ENCODE measurements at places on chromosomes 16 and 17.

- DNase-seq = no peak
Measured at GRCh38 chr16:1667271-1667670, 10.8 kb upstream of the JPT2 start.

GRCh38 chr16:69187446-69188235, 677 bp downstream of the SNTB2 start:
- no peak for DNase-seq

- DNase-seq = no peak
Measured at GRCh38 chr16:67268136-67268579, 11.2 kb upstream of the PLEKHG4 start.

DNA sequence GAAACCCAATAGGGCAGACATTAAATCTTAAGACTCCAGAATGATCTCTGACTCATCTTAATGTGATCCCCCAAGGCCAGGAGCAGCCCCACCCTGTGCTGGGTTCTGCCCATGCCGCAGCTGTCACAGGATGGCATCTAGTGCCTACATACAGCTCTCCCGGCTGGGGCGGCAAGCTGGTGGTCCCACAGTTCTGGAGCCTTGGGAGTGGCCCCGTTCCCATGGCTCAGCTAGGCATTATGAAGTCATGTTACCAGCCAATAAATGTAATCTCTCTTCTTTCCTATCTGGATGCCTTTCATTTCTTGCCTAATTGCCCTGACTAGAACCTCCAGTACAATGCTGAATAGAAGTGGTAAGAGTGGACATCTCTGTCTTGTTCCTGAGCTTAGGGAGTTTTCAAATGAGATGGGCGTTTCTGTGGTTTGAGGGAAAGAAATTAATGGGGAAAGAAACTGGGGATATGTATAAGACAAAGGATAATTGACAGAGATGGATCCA, 95.7 kb upstream of the DNAH17 start:
- no peak for DNase-seq

DNA sequence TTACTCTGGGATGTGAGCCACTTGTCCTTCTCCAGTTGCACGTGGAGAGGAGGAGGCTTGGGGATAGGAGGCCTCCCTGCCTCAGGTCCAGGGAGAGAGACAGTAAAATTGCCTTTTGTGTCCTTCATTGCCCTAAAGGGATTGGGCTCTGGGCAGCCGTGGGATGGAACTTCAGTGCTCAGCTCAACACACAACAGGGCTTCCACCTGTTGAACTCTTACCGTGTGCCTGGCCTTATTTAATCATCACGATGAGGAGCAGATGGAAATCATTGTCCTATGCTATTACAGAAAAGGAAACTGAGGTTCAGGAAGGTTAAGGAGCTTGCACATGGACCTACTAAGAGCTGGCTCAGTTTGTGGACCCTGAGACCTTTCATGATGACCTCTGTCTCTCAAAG, 92.4 kb upstream of the CDC42EP4 start:
- DNase-seq = no peak

GRCh38 chr17:66190738-66191592, 968 bp downstream of the CEP112 start:
- no peak for DNase-seq

- DNase-seq = no peak
Measured at GRCh38 chr17:31534223-31534888, 142.9 kb downstream of the RAB11FIP4 start.

DNA sequence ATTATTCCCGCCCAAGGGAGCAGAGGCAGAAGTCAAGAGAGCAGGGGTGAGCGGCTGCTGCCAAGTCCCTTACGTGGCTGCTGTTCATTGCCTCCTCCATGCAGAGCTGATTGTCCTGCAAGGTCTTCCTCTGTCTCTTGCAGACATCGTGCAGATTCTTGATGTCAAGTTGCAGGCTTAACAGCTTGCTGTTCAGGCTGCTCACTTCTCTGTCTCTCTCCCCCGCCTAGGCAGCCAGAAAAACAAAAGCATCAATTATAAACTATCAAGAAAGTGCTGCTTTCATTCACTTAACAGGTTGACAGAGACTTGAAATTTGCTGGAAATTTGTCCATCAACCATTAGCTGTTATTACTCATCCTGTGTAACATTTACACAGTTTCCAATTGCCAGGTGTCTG, 7.3 kb downstream of the PMFBP1 start:
- no peak for DNase-seq

DNA sequence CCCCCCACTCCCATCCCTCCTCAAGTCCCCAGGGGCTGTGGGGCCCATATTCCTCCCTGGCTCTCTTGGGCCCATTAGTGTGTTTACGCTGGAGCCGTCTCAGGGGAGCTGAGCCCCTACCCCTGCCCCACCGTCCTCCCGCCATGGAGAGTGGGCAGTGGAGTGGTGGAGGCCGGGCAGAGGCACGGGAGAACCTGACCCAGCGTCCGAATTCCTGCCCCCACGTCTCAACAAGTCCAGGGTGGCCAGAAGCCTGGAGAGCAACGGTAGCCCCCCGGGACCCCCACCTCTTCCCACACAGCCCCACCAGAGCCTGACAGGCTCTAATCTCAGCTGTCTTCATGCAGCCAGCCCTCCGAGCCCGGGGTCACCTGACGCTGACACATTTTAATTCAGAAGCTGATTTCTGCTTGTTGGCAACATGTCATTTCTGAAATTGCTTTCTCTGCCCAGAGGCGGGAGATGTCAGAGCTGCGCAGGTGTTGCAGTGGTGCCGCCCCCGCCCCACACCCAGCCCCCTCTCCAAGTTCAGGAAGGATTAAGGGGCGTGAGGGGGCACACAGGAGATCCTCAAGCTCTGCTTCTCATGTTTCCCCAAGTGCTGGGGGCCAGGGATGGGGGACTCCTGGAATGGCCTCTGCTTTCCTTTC, 32.6 kb downstream of the WNT9B start:
- no peak for DNase-seq

DNA sequence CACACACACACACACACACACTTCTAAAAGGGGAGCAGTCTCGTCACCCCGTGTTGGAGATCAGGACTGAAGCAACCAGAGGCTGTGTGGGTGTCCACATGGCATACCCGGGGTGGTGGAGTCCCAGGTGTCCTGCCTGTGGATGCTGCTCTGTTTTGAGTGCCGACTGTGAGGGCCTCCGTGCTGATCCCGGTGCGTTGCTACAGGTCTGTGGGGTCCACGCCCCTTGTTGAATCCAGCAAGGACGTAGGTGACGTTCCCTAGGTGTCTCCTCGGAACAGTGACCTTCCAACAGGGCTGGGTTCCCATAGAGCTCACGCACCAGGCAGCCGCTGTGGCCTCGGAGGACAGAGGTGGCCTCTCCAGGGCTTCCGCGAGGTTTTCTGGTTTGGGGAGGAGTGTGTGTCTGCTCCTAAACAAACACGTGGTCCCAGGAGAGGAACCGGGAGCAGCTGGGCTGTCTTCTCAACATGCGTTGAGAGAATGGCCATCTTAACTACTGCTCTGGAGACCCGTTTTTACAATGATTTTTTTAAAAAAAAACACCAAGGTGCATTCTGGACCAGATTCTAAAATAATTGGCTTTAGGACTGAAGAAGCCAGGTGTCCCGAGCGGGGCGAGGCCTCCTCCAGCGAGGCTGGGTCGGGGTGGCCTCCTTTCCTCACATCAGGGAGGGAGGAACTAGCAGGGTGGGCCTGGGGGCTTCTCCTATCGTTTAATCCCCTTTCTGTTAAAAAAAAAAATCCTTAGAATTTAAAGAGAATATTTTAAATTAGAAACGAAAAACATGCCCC, 100.6 kb upstream of the ZNF750 start:
- no peak for DNase-seq

- DNase-seq = no peak
Measured at GRCh38 chr16:6034511-6034910, 936.9 kb upstream of the EEF2KMT start.

DNA sequence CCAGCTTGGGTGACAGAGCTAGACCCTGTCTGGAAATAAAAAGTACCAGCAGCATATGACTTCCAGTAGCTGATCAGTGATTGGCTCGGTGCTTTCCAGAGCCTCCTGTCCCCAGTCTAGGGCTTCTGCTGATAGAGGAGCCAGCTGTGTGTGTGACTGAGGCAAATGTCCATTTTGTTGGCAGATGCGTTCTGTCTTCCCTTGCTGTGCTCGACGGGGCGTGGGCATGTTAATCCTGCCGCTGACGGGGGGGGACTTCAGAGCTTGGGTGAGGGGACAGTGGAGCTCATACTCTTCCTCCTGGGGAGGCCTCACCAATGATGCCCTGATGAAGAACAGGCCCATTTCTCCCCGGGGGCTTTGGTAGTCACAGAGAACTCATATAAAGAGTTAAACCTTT, 14.6 kb downstream of the KCTD2 start:
- no peak for DNase-seq

GRCh38 chr17:33888455-33888854, 366.6 kb upstream of the CCL2 start:
- DNase-seq = no peak

- no peak for DNase-seq
Measured at GRCh38 chr17:67200727-67201301, 44.2 kb downstream of the HELZ start.

DNA sequence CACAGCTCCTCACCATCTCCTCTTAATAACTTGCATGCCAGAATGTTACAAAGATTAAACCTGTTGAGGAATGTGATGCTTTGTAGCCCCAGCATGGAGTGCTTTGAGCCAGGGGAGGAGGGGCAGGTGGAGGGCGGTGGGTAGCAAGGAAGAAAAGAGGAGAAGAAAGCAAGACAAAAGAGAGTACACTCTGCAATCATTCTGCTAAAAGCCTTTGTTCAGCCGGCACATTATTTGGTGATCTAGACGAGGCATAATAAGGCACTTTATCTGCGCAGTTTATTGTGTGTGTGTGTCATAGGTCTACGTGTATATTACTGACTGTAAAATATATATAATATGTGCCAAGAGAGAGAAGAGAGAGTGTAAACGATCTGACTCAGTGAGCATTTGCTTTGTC, 139.1 kb downstream of the SOX9 start:
- no peak for DNase-seq

DNA sequence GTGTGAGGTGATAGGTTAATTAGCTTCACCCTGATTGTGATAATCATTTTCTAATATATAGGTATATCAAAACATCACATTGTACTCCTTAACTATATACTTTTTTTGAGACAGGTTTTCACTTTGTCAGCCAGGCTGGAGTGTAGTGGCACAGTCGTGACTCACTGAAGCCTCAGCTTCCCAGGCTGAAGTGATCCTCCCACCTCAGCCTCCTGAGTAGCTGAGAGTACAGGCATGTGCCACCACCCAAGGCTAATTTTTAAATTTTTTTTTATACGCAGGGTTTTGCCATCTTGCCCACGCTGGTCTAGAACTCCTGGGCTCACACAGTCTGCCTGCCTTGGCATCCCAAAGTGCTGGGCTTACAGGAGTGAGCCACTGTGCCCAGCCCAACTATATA, 455.3 kb upstream of the MAF start:
- no peak for DNase-seq

DNA sequence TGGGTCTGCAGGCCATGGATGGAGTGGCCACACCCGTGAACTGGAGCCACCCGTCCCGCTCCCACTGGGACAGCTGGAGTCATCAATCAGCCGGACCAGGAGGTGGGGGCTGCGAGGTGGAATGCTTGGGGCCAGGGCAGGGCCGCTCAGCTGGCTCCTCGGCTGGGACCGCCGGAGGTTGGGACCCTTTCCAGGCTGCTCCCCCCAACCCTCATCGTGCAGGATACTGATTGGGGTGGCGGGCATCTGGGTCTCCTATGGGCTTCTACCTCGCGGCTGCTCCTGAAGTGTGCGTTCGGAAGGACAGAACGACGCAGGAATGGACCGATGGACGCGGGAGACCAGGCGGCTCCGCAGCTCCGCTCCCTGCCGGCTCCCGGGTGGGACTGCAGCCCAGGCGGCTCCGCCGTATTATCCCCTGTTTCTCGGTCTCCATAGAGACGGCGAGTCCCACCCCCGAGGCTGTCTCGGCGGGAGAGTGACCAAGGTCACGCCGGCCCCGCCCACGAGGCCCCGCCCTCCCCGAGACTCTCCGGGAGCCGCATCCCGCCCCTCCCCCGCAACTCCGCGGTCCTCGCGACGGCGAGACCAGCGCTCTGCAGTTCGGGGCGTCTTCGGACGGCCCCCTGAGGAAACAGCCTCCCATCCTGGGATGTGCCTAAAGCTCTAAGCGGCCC, at the start of gene TPPP3:
TSS of gene TPPP3 (minus strand) at position 388 of the 677 bp plus-strand sequence. CDS start 2,387 bp downstream, outside the sequence.
- DNase-seq = no peak

DNA sequence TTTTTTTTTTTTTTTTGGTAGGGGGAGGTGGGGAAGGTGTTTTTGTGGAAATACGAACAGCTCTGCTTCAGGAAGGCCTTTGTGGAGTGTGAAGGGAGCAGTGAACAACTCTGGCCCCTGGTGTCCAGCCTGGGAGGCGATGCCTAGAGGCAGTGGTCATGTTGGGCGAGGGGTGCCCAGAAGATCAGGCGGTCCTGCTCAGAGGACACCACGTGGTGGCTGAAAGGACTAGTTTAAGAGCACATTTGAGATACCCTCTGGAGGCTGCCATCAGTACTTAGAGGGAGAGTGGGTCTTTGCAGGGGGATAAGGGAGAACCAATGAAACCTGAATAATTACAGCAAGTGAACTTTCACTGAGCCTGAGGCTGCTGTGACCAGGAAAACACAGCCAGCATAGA, 40.1 kb upstream of the RHOT1 start:
- DNase-seq = no peak

DNA sequence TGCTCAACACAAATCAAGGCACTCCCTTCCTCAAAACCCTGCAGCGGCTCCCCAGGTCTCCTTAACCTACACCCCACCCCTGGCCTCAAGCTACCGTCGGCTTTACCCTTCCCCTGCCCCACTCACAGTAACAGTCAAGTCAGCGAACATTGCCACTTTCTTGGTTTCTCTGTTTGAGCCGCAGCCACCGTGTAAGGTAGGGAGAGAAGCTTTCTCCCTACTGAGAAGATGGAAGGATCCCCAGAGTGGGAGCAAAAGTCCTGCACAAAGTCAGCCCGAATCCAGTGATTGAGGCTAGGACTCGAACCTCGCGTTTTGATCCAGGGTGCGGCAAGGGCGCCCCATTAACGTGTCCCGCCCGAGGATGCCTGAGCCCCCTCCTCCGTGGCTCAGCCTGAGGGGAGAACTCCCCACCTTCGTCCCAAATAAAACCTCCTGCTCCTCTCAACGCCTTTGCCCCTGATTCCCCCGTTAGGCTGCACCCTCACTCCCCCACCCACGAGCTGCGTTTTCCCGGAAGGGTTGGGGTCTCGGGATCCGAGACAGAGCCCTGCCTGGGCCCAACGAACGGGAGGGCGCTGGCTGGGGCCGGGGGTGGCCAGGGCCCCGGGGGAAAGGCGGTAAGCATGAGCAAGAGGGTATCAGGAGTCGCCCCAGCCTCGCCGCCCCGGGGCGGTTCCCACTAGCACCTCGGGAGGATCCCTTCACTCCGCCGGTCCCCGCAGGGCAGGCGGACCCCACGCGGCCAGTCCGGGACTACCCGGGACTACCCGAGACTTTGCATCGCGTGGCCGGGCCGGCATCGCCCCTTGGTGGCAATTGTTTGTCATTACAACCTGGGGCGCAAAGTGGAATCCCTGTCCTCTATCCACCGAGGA, 9.9 kb upstream of the NAGS start:
- no peak for DNase-seq

GRCh38 chr17:64084940-64085649, 44.8 kb downstream of the ERN1 start:
- no peak for DNase-seq
